ENCODE measurements at places on chromosomes 12 and 14.
A peak's percentile ranks its signal among the peaks of the same experiment; 100 is the strongest.

GRCh38 chr14:57575482-57575881 is 81.8 kb upstream of the CCDC198 start:
- no peak for DNase-seq

GRCh38 chr12:89469361-89469760 is 55.2 kb downstream of the GALNT4 start:
- no peak for DNase-seq

DNA sequence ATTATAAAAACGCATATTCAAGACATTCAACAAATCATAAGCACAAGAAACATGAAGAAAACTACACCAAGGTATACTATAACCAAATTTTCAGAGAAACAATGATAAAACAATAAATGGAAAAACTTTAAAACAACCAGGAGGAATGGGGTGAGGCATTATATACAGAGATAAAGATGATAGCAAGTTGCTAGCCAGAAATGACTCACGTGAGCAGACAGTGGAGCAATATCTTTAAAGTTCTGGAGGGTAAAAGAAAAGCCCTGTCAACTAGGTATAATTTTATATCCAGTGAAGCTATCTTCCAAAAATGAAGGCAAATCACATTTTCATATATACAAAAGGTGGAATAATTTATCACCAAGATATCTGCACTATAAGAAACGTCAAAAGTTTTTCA is 97.8 kb upstream of the PCED1B start:
- DNase-seq: no peak

- DNase-seq: peak; percentile 44
Observed at GRCh38 chr12:54596526-54596946, 8.1 kb upstream of the PPP1R1A start.
